ENCODE measurements at places on chromosomes 4 and X.
A peak's percentile ranks its signal among the peaks of the same experiment; 100 is the strongest.

GRCh38 chr4:38785901-38786402 lies 3.2 kb upstream of the TLR10 start:
- no peak for ATAC-seq

DNA sequence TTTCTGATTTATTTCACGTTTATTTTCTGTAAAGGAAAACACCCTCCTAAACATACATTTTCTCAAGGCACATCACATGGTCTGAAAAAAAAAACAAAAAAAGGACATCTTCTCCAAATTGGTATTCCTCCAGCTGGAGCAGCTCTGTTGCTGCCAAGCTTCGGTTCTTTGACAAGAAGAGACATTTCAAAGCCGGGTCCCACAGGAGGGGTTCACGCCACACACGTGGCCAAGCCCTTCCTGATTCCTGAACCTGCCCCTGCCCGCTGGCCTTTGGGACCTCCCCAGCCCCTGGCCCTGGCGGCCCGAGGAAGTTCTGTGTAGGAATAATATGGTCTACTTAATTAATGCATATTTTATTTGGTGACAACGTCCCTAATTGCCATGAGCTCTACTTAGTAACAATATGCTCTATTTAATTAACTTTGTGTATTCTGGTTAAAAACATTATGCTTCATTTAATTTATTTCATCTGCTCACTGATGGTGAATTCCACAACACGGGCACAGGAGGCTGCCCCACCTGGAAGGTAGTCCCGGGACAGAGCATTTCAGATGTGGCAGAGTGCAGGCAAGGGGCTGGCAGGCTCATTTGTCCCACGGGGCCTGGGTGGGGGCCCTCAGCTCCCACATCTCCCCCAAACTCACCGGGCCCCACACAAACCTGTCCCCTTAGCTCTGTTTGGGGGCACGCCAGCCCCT lies 5.4 kb upstream of the RGS12 start:
- ATAC-seq: no peak

DNA sequence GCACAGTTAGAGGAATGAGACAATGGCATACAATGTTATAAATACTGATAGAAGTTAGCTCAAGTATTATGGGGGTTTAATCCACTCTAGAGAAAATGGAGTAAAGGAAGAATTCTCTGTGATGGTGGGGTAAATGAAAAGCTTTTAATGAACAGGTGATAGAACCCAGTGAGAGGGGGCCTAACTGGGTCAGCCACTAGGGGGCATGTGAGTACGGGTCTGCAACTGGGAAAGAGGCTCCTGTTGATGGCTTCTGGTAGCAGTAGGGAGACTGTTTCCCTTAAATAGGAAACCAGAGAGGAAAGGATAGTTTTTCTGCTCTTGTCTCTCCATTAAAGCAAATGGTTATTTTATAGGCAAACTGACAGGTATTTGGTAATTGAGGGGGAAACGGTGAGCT lies 132.8 kb upstream of the GPR101 start:
- ATAC-seq: no peak

DNA sequence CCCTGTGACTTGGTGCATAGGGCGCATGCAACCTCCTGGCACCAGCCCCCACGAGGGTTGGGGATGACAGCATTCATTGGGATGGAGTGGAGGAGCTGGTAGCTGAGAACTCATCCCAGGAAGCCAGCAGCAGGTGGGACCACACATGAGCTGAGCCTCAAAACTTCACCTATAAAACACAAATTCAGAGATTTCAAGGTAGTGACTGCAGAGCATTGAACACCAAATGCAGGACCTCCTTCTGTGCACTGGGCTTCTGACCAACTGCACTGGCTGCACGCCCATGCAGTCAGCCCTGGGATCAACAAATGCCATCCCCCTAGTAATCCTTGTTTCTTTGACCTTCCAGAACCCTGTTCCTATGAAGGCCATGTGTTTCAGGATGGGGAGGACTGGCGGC lies 197.8 kb downstream of the FRAS1 start:
- no peak for ATAC-seq

DNA sequence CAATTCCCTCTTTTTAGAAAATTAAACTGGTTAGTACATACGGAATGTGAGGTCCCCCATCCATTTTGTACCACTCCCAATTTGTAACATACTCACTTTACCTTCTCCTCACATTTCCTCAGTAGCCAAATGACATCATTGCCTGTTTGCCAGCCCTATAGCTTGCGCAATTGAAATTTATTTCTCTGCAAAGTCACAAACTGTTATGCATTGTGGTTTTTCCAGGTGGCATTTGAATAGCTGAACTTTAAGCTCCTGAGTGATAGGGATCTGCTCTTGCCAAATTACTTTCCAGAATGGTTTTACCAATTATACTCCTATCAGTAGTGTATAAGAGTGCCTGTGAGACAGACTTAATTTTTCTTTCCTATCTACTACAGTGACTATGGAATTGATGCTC lies 7.7 kb downstream of the COL4A5 start:
- no peak for ATAC-seq

DNA sequence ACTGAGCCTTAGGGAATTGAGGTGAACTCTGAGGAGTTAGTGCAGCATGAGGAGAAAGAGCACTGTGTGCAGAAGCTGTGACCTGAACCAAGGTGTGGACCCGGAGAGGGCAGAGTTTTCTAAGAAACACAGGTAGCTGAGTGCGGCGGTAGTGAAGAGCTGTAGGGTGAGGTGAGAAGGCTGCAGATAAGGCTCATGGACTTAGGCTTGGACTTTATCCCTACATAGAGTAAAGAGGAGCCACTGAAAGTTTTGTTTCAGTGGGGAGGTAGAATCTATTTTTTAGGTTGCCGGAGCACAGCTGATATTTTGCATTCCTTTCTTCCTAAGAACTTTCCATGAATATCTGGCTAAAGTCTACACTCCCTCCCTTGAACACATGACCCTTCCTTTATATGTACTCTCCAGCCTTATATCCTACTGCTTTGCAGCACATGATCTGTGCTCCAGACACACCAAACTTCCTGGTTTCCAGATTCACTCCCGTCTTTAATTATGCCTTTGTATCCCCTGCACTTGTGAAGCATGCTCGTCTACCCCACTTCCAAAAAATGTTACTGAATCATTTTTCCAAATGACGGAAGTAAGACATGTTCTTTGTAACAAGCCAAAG lies 10.6 kb upstream of the PGRMC2 start:
- no peak for ATAC-seq

- no peak for ATAC-seq
These were observed 528 bp upstream of the FGF2 start for GRCh38 chr4:122826079-122826527.

DNA sequence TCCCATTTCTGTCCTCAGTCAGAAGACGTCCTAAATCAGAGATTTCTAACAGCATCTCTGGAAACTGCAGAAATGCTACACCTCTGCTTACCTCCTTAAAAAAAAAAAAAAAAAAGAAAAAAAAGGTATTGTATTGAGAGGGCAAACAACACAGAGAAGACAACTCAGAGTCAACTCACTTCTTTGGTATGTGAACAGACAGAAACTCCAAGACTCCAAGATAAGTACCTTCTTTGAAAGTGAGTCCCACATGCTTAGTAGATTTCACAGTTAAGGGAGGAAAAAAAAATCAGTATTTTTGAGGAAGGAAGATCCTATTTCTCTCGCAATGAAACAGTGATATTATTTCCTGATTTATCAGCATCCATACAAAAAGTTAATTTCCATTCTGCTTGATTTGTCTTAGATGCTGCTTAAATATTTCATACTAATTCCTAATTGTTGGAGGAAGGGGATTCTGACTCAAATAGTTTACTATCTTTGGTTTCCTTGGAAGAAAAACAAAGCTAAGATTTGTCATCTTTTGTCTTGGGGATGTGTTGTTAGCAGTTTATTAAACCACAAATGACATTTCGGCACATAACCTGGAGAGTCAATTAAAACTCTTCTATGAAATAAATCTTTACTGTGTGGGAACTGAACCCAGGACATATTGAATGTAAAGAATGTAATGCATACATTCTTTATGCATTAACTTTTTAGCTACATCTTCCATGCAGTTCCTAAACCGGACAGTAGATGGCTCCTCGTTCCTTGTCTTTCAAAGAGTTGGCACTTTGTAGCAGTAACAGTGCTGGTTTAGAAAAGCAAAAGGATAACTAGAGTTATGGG lies 4.7 kb downstream of the RASGEF1B start:
- peak; percentile 24 for ATAC-seq

DNA sequence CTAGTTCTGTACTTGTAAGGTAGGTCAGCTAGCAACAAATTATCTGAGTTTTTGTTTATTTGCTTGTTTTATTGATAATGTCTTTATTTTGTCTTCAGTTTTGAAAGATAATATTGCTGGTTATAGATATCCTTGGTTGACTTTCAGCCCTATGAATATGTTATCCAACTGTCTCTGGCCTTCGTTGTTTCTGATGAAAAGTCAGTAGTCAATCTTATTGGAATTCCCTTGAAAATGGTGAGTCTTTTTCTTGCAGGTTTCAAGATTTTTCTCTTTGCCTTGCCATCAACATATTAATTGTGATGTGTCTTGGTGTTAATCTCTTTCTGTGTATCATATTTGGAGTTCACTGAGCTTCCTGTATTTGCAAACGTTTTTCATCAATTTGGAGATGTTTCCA lies 113.1 kb upstream of the NEIL3 start:
- no peak for ATAC-seq

DNA sequence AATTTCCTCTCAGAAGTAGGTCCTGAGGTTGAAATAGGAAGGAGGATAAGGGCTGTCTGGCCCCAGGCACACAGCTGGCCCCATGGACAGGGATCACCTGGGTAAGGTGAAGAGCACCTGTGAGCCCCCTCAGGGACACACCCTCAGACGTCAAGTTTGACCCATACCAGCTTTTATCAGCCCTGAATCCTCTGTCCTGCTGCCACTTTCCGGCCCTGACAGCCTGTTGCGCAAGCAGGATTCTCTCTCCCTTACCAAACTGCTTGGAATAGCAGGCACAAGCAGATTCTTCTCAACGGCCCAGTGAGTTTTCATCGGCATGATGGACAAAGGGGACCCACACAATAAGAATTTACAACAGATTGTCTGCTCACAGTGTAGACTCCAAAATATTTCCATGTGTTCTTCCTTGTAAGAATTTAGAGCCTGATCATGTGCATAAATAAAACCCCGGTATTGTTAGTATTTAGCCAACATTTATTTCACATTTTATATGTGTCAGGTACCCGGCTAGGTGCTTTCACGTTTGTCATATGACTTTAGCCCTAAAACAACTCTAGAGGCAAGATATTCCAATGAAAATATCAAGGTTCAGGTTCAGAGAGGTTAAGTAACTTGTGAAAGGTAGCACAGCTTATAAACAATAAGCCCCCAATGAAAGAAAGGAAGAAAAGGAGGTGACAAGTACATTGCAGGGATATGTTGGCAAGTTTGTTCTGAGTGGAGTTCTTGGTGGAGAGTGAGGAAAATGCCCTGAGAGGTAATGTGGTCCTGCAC lies 107.2 kb upstream of the KIT start:
- no peak for ATAC-seq

- no peak for ATAC-seq
These were observed 565.6 kb upstream of the TENM3 start for GRCh38 chr4:181677621-181678020.

GRCh38 chr4:8403173-8403753 lies 37.3 kb downstream of the ACOX3 start:
- ATAC-seq: peak; percentile 79

GRCh38 chrX:9855561-9856283 lies 69.5 kb downstream of the SHROOM2 start:
- no peak for ATAC-seq

DNA sequence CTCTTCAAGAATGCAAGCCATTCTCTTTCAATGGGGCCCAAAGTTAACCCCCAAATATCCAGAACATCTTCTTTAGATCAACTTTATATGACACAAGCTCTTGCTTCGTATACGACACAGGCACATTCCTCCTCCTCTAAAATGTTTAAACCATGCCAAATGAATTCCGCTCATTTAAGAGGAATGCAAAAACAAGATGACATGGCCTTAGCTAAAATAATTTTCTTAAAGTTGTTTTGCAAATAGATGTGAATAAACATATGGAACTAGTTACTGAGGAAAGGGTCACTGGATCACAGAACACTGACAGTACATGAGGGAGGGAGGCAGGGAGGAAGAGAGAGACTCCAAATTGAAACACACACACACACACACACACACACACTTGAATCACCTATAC lies 97.4 kb downstream of the RASL11B start:
- ATAC-seq: no peak

DNA sequence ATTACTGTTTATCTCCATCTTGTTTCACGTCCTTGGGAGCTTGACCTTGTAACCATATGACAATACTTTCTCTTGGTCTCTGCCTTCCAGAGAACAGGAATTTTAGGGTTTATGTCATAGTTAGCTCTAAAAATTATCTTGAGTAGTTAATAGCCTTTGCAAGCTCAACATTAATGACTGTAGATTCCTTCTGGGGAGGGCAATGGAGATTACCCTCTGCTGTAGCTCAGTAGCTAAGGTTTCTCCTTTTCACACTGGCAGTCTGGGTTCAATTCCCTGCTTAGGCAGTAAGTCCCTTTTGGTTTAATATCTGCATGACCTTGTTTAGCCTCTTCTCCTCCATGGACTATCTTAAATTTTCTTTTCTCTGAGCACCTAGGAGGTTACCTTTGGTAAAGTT lies 181.7 kb upstream of the GPR101 start:
- ATAC-seq: no peak

- ATAC-seq: no peak
These were observed 63.2 kb downstream of the CLDN22 start for GRCh38 chr4:183256756-183257385.

- ATAC-seq: no peak
These were observed 107.0 kb downstream of the PCDH18 start for GRCh38 chr4:137425281-137425680.

GRCh38 chr4:150366487-150366999 lies 215.4 kb upstream of the MAB21L2 start:
- ATAC-seq: no peak

GRCh38 chrX:115898382-115899001 lies 272.1 kb upstream of the AGTR2 start:
- peak; percentile 50 for ATAC-seq

GRCh38 chr4:99148550-99148949 lies 4.5 kb upstream of the ADH4 start:
- no peak for ATAC-seq

- ATAC-seq: no peak
These were observed 22.7 kb downstream of the FABP2 start for GRCh38 chr4:119299260-119299671.

- ATAC-seq: no peak
These were observed 38.8 kb downstream of the MTM1 start for GRCh38 chrX:150607201-150607600.

All from esophagus mucosa (tissue), 1 donor.